ENCODE measurements at places on chromosomes 2 and 18.

GRCh38 chr2:163248376-163249253 lies 410.0 kb upstream of the KCNH7 start:
- no peak for DNase-seq

DNA sequence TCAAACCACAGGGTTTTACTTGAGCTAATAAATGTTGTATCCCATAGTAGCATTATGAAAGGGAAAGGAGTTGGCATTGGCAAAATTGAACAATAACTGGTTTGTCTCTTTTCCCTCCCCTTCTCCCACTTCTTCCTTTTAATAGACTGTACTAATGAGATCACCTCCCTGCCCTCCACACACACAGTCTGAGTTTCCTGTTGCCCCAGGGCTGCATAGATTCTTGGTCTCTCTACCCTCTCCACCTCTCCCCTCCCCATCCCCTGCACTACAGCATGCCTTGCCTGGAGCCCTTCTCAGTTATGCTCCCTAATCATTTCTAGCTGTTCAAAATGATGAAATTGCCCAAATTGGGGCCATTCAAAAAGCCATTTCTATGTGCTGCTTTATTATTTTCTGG lies 37.2 kb upstream of the NEMP2 start:
- DNase-seq, result no peak

- DNase-seq, result no peak
Observed at GRCh38 chr2:174901075-174901474, 104.1 kb downstream of the CHN1 start.

GRCh38 chr2:170525566-170525900 lies 189.6 kb upstream of the SP5 start:
- no peak for DNase-seq

- no peak for DNase-seq
Observed at GRCh38 chr2:118750959-118751565, 96.4 kb downstream of the EN1 start.

DNA sequence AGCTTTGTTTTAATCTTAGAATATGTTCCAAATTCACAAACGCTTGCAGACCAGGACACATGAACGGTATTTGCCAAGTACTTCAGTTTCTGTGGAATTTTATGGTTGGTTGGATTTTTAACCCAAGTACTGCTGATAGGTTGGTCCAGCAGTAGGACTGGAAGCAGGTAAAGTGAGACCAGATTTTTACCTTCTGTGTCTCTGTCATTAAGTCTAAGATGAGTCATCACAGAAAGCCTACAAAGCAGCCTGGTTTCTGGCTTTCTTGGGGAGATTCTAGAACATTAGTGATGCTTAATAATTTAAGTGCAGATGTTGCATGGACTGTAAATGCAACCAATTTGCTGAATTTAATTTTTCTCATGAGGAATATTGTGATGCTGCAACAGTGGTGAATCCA lies 100.5 kb downstream of the SCG2 start:
- no peak for DNase-seq

DNA sequence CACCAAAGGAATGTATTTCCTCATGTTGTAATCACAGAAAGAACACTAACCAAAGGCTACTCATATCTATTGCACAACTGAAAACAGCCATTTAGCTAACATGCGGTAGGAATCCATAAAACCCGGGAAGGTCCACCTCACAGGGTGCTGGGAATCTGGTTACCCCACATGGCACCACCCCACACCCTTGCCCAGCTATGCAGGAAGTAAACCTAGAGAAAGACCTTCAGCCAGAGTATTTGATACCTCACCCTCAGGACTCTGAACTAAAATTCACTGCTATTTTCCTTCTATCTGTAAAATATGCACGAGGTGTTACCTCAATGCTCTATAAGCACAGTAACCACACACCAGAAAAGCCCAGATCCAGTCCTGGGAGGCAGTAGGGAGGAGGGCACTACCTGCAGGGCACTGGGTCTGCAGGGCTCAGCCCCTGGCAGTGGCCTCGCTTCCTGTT lies 45.8 kb downstream of the PTPN2 start:
- no peak for DNase-seq

GRCh38 chr2:236259371-236259770 lies 4.8 kb downstream of the ASB18 start:
- no peak for DNase-seq

GRCh38 chr18:7105943-7106342 lies 11.7 kb downstream of the LAMA1 start:
- DNase-seq, result no peak

GRCh38 chr2:155157065-155157464 lies 458.6 kb downstream of the KCNJ3 start:
- no peak for DNase-seq

DNA sequence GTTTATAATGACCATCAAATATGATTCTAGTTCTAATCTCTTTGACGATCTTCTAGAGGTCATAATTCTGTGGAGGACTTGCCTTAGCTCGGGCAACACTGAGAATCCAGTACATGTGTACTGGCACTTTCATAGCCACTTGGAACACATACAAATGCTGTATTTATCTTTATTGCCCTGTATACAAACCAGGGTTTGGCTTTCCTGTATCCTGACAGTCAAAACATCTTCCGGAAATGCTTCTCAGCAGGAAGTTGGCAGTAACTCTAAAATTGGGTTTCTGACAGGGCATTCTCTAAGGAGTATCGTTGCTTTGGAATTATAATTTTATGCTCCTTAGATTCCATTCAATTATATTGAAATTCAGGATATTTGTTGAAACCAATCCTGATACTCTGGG lies 643.6 kb downstream of the NRXN1 start:
- DNase-seq, result no peak

DNA sequence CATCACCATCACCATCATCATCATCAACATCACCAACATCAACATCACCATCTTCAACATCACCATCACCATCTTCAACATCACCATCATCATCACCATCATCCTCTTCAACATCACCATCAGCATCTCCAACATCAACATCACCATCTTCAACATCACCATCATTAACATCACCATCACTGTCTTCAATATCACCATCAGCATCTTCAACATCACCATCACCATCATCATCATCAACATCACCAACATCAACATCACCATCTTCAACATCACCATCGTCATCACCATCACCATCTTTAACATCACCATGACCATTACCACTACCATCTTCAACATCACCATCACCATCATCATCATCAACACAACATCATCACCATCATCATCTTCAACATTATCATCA lies 267.2 kb downstream of the SP3 start:
- no peak for DNase-seq

GRCh38 chr2:212392043-212392442 lies 146.6 kb downstream of the ERBB4 start:
- DNase-seq, result no peak

DNA sequence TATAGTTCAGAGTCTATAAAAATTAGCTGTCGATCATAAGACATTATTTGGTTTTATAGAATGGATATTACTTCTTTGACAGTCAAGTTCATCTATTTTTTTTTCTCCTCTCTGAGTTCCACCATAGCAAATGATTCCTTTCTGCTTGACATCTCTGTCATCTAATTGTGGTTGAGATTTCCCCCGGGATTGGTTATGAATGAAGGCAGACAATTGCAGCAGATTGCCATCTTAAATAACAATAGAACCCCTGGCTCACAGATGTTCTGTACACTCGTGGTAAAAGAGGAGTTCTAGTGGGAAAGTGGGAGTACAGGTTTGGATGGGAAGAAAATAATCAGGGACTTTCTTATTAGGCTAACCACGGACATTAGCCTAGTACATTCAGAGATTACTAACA lies 292.1 kb upstream of the NRXN1 start:
- no peak for DNase-seq

GRCh38 chr2:113105047-113105785 lies 22.2 kb upstream of the IL1RN start:
- DNase-seq, result no peak

DNA sequence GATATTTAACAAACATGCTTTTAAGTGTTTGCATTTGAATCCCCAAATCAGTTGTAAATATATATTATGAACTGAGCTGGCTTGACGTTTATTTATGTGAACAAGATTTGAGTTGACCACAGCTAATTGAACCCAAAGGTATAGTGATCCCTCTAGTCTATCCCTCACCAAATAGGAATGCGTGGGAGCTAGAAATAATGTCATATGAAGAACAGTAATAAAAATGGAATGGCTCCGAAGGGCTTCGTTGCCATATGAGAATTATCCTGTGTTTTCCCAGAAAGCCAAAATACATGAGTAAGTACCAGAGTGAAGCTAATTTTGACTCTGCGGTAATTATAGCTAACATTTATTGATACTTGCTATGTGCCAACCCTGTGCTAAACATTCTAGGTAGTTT lies 142.7 kb downstream of the ADCYAP1 start:
- DNase-seq, result no peak

- DNase-seq, result no peak
Observed at GRCh38 chr2:223877721-223878410, 40.5 kb upstream of the AP1S3 start.

DNA sequence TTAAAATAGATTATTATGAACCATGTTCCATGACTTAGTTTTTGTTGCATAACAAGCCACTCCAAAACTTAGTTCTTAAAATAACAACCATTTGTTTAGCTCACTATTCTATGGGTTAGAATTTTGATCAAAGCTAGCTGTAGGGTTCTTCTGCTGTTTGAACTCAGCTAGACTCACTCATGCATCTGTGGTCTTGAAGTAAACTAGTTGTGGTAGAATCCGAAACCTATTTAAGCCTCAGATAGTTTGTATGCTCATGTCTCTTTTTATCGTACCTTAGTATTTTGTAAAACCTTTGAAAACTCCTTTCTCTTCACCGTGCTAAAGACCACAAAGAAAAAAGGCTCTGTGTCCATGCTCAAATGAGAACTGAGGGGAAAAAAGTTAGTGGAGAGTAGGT lies 166.6 kb downstream of the XIRP2 start:
- DNase-seq, result no peak

DNA sequence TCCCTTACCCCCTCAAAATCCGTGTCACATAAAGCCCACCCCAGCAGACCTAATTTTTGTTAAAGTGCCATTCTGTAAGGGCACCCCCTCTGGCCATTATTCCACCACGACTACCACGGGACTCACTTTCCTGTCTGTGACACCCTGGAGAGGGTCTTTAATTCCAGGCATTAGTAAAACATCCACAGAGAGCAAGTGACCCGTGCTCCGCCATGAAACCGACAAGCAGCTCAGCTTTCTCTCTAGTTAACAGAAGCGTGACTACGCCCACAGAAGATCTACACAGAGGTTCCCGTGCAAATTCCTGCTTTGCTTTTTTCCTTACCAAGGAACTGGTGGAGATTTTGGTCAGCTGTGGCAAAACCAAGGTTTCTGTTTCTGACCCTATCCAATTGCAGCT lies 4.4 kb downstream of the SIGLEC15 start:
- no peak for DNase-seq

DNA sequence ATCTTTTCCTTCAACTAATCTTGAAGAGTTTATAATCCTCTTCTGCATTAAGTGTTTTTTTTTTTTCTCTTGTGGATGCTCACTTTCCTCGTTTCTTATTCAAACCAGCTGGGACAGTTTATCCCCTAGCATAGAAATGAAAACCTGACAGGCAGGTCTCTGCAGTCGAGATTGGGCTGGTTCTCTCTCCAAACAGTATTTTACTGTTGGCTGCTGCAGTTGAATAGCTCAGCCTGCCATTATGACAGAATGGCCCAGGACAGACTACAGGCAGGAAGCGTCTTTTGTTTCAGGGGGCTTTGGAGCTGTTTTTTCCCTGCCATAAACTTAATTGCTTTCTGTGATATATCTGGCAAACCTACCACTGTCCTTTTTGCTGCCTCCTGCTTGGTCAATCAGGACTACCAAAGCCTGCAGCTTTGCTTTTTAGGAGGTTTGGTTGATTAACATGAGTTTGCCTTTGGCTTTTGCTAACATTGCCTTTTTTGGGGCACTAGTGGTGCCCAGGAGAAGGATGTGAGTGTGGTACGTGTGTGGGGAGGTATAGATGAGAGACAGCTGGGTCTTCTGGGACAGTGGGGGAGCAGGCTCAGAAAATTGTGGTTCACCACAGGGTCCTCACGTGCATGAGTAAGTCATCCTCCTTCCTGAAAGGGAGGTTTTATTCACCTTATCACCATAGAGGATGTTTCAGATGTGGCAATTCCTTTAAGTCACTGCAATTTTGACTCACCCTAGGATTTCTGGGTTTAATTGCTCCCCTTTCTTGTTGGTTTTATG lies 128.7 kb downstream of the LYPD6B start:
- no peak for DNase-seq

GRCh38 chr18:43001821-43002220 lies 113.7 kb downstream of the RIT2 start:
- no peak for DNase-seq

DNA sequence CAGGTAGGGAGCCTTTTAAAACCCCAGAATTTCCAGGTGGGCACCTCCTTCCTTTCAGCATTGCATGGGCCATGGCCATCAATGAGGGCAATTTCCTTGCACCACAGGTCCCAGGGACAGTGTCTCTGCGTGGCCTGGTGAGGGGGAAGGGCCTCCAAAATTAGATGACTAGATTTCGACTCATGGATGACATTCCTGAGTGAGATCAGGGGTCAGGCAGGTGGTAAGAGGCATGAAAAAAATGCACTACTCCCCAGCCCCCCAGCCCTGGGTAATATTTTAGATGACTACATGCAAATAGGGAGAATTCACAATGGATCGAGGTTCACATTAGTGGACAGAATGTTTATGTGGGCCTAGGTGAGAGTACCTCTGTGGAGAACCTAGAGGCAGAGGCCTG lies 19.0 kb upstream of the IGFBP5 start:
- no peak for DNase-seq

GRCh38 chr18:3872641-3873040 lies 422.7 kb downstream of the TGIF1 start:
- DNase-seq, result no peak

Measured in NCI-H1694 (cell line).